HFFc6 (cell line): ENCODE measurements at places on chromosomes 4 and X. TPM values are rescaled to one million over a fixed set of nuclear protein-coding genes. Genes with fewer than 3 reads are reported as not detected.

DNA sequence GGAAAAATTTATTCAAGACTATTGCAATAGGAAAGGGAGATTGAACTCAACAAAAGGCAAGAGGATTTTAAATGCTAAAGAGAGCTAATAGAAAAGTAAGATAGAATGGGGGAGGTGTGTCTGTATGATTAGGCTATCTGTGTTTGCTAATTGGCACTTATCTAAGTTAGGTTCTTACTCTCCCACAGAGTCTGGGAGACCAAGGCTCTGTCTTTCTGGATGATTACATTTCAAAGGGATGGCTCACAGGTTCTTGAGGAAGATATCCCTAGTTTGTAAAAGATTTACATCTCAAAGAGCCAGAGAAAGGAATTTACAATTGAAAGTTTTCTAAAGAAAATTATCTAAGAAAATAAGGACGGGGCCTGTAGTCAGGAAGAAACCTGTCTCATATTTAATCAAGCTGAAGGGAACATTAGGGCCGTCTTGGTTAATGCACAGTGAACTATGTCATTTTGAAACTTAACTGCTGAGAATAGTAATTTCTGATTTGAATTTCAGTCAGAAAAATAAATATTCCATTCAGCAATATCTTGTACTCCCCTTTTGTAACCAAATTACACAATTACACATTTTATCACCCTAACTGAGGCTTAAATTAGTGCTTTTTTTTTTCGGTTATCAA is 75.8 kb downstream of the MAGEB10 start:
- DNase-seq, result no peak
- no peak overlapping the region for H3K4me3 ChIP-seq
- H3K4me1 ChIP-seq, result peaks cover 14% of the 10 kb centered on the region; the same call in 1 of the 2 replicates
- H3K27me3 ChIP-seq, result no peaks in the 10 kb centered on the region
- H3K36me3 ChIP-seq, result no peaks in the 10 kb centered on the region

- no peak overlapping the region for H3K4me3 ChIP-seq
- no peak for DNase-seq
- peaks cover 12% of the 10 kb centered on the region; the same call in 1 of the 2 replicates for H3K4me1 ChIP-seq
- no peaks in the 10 kb centered on the region; the same call in 1 of the 2 replicates for H3K36me3 ChIP-seq
These were observed 1085.3 kb upstream of the PCDH10 start for GRCh38 chr4:132063829-132064228.

- peaks cover 4% of the 10 kb centered on the region for H3K27me3 ChIP-seq
- no peak overlapping the region; the same call in 1 of the 2 replicates for H3K27ac ChIP-seq
- peaks cover 18% of the 10 kb centered on the region for H3K4me1 ChIP-seq
- DNase-seq, result no peak
These were observed 160.3 kb upstream of the JADE1 start for GRCh38 chr4:128649161-128649560.

DNA sequence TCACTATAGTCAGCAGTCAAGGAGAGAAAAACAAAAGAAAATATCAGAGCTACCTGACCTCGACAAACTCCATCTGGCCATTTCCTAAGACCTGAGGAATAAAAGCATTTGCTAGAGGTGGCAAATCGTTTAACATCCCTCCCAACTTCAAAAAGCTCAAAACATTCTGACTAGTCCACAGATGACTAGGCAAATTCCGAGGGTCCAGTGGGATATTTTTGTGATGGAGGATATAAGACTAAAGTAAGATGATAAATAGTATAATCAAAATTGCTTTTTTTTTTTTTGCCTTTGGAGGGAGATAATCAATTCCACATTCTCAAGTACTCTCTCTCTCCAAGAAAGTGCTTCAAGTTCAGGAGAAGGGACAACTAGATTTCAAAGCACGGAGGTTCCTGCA is 119.1 kb upstream of the ETNPPL start:
- H3K4me3 ChIP-seq, result no peak overlapping the region
- no peak for DNase-seq
- no peaks in the 10 kb centered on the region for H3K27me3 ChIP-seq
- H3K36me3 ChIP-seq, result no peaks in the 10 kb centered on the region
- peak overlapping the region; percentile 52 for H3K27ac ChIP-seq

- H3K27ac ChIP-seq, result no peak overlapping the region
- no peaks in the 10 kb centered on the region for H3K4me1 ChIP-seq
- H3K27me3 ChIP-seq, result peaks cover 4% of the 10 kb centered on the region
- no peaks in the 10 kb centered on the region for H3K36me3 ChIP-seq
- DNase-seq, result no peak
- H3K4me3 ChIP-seq, result no peak overlapping the region
These were observed 29.0 kb downstream of the HMX1 start for GRCh38 chr4:8842614-8843013.

- no peaks in the 10 kb centered on the region; the same call in 1 of the 2 replicates for H3K36me3 ChIP-seq
- H3K27ac ChIP-seq, result no peak overlapping the region
- DNase-seq, result no peak
- peaks cover 14% of the 10 kb centered on the region for H3K27me3 ChIP-seq
These were observed 46.9 kb upstream of the HSD17B10 start for GRCh38 chrX:53481093-53481492.

- no peaks in the 10 kb centered on the region for H3K36me3 ChIP-seq
- no peaks in the 10 kb centered on the region for H3K4me1 ChIP-seq
- H3K4me3 ChIP-seq, result no peak overlapping the region
- H3K27ac ChIP-seq, result no peak overlapping the region
- H3K27me3 ChIP-seq, result no peaks in the 10 kb centered on the region
- DNase-seq, result no peak
These were observed 11.0 kb downstream of the BMX start for GRCh38 chrX:15511563-15511962.

DNA sequence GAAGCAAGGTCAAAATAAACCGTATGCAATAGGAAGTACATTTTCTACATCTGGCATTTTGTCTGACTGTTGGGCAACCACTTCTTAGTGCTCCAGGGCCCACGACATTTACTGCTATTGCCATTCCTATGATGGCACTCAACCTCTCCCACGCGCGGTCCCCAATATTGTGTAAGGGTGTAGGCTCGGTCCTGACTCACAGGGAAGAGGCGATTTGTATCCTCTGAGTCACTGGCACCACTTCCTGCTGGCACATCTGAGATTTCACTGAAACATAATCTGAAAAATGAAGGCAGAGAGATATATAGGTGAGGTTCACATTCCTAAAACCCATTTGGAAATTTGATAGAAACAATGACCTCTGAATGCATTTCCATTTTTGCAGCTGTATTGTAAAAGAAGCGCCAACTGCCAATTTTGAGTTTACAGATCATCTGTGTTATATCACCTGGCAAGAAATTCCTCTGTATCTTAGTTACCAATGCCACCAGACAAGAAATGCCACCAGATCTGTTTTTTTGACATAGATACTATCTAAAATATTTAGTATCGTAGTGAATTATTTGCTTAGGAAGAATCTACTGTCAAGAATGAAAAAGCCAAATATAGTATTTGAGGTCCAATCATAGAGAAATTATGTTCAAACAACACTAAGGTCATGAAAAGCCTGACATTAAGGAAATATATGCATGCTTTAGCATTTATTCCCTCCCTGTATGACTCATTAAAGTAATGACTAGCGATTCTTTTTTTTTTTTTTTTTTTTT is 9.8 kb downstream of the EREG start:
- no peaks in the 10 kb centered on the region for H3K36me3 ChIP-seq
- peak; percentile 96 for DNase-seq
- H3K4me3 ChIP-seq, result peak overlapping the region; percentile 82
- peaks cover 2% of the 10 kb centered on the region; the same call in 1 of the 2 replicates for H3K27me3 ChIP-seq
- H3K4me1 ChIP-seq, result peaks cover 86% of the 10 kb centered on the region

GRCh38 chrX:102129473-102129872 is 4.0 kb downstream of the TCEAL2 start:
- no peaks in the 10 kb centered on the region for H3K36me3 ChIP-seq
- no peak overlapping the region for H3K4me3 ChIP-seq
- H3K27me3 ChIP-seq, result peaks cover 7% of the 10 kb centered on the region

GRCh38 chrX:123339221-123339905 is 155.3 kb downstream of the GRIA3 start:
- no peaks in the 10 kb centered on the region; the same call in 1 of the 2 replicates for H3K27me3 ChIP-seq
- no peaks in the 10 kb centered on the region for H3K36me3 ChIP-seq
- H3K4me1 ChIP-seq, result peaks cover 61% of the 10 kb centered on the region

DNA sequence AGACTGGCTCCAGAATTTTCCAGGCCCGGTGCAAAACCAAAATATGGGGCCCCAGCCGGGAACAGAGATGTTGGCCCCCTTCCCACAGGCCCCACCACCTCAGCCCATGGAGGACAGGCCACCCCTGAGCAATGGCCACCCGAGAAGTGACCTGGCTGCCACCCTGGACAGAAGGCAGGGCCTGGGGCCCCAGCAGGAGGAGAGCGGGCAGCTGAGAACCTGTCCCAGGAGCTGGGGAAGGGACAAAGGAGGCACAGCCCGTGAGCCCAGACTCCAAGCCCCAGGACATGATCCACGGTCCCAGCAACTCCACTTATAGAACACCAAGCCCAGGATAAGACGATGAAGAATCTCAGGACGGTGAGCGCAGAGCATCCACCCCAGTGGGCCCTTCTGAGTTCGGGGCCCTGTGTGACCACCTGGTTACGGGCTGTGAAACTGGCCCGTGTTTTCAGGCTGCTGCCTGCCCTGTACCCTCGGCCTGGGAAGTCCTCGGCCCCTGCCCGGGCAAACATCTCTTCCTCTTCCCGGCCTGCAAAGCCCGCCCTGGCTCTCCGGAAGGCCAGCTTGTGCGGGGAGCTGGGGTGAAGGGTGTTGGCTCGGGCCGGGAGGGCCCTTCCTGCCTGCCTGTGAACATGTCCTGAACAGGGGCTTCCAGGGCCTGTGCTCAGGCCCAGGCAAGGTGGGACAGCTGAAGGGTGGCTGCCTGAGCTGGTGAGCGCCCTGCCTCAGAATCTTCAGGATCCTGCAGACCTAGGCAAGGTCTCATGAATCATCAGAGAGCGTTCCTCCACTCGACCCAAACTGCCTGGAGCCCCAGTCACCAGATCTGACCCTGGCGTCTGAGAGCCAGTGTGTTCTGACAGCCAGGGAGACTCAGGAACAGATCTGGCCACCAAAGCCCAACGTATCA is 47.0 kb upstream of the MAN2B2 start:
- H3K4me3 ChIP-seq, result no peak overlapping the region
- H3K36me3 ChIP-seq, result no peaks in the 10 kb centered on the region
- no peak overlapping the region for H3K27ac ChIP-seq
- DNase-seq, result no peak
- H3K27me3 ChIP-seq, result peaks cover 22% of the 10 kb centered on the region

DNA sequence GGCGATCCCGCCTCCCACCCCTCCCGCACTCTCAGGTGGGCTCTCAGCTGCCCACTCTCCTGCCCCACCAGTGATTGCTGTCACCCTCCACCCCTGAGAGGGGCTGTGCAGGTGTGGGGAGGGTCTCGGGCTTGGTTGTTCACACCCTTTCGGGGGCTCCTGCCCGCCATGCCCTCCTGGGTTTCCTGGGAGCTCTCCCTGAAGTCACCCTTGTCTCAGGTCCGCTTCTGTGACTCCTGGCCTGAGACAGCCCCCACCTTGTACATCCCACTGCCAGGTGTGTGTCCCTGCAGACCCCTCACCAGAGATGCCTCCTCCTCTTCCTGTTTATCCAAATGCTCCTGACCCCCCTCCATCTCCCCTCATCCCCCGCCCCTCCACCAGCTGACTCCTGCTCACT is 37.8 kb downstream of the ADRA2C start:
- no peak for DNase-seq
- no peaks in the 10 kb centered on the region for H3K36me3 ChIP-seq
- peaks cover 71% of the 10 kb centered on the region for H3K27me3 ChIP-seq
- H3K4me3 ChIP-seq, result no peak overlapping the region

GRCh38 chr4:102295153-102295862 is 50.0 kb downstream of the SLC39A8 start:
- peaks cover 4% of the 10 kb centered on the region; the same call in 1 of the 2 replicates for H3K27me3 ChIP-seq
- H3K4me3 ChIP-seq, result no peak overlapping the region
- H3K27ac ChIP-seq, result no peak overlapping the region
- no peak for DNase-seq

DNA sequence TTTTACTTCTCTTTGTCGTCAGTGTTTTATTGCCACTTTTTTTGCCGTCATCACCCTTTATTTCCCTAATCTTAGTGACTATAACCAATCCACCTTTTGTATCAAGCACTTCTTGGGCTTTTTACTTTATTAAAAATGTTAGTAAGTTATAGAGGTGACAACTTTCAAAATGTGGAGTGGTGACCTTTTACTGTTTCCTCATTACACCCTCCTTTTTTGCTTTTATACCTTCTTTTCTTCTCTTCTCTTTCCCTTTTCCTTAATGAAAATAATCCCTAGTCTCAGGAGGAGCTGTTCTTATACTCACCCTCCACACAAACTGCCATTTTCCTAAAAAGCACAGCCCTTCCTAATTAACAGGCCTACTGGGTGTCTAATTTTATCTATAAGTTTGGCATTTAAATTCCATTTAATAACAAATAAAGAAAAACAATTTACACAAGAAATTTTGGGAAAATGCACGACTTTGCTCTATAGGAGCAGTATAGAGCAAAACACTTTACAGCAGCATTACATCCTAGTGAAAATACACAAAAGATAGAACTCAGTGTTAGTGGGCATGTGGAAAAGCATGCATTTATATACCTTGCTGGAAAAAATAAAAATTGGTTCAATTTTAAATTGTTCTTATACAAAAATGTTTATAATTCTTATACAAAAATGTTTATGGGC is 27.3 kb downstream of the BBS12 start:
- H3K4me3 ChIP-seq, result peak overlapping the region; percentile 32; the same call in 1 of the 2 replicates
- H3K27me3 ChIP-seq, result no peaks in the 10 kb centered on the region
- DNase-seq, result peak; percentile 30

DNA sequence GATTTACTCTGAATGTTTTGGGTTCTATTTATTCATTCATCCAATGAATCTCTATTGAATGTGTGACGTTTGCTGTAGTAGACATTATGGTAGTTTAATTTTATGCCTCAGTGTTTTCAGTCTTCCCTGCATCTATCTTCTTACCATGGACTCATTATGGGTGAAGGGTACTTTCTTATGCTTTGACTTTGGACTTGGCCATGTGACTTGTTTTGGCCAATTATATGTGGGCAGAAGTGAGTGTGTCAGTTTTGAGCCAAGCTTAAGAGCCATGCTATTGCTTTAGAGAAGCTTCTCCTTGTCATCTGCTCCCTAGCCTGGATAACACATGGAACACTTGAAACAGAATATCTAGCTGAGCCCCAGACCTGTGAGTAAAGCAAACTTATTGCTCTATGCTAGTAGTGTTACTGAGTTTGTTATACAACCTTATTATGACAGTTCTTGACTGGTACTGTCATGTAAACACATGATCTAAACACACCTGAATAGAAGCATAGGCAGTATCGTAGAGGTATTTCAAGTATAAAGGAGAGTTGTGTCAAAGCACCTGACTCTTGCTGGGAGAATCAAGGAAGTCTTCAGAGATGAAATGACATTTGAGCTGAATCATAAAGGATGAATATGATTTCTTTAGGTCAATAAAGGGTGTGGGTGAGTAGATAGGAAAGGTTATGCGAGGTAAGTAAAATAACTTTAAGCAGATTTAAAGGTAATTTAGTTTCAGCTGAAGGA is 128.4 kb downstream of the NAA11 start:
- H3K4me1 ChIP-seq, result no peaks in the 10 kb centered on the region
- H3K27me3 ChIP-seq, result no peaks in the 10 kb centered on the region
- no peaks in the 10 kb centered on the region for H3K36me3 ChIP-seq
- no peak overlapping the region for H3K27ac ChIP-seq

The GAB1 gene
- 6.6 and 9.0 TPM in 2 replicates for total RNA-seq

The IL1RAPL1 gene
- total RNA-seq, result not detected in 3 replicates

The ZNF141 gene
- total RNA-seq, result 0.52 to 2.8 TPM (median 2.6 TPM) in 3 replicates
